ENCODE measurements at places on chromosomes 4 and X.

DNA sequence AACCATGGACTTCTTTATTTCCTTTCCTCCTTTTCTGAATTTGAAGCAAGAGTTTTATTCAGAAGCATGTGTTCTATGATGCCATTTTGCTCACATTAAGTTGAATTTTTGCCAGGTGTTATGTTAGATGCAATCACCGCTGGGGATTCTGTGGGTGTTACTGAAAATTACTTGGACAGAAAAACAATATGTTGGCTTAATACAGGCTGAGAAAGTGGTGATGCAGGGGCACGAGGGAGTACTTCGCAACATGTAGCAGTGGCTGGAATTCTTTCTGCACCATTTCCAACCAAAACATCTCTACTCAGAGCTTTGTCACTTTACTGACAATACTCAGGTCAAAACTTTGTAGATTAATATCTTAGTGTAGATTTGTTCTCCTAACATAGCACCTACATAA lies 109.2 kb upstream of the PCDH18 start:
- DNase-seq, result no peak
- no peaks in the 10 kb centered on the region for H3K4me1 ChIP-seq
- no peak overlapping the region for H3K4me3 ChIP-seq
- no peaks in the 10 kb centered on the region for H3K27me3 ChIP-seq
- no peak overlapping the region for H3K27ac ChIP-seq

- no peaks in the 10 kb centered on the region for H3K4me1 ChIP-seq
- DNase-seq, result no peak
- H3K36me3 ChIP-seq, result no peaks in the 10 kb centered on the region
- no peaks in the 10 kb centered on the region for H3K27me3 ChIP-seq
- no peak overlapping the region for H3K27ac ChIP-seq
- no peak overlapping the region for H3K4me3 ChIP-seq
Measured at GRCh38 chr4:116501954-116502353, 583.4 kb downstream of the TRAM1L1 start.

GRCh38 chrX:154019633-154020528 lies at the start of gene IRAK1:
IRAK1 (minus strand) TSS chrX:154019902; CDS start chrX:154019812, 90 bp downstream.
- no peaks in the 10 kb centered on the region for H3K27me3 ChIP-seq
- peak within 1 kb of the TSS; percentile 87 for H3K4me3 ChIP-seq
- H3K27ac ChIP-seq, result peak within 1 kb of the TSS; percentile 93
- peaks cover 31% of the 10 kb centered on the region for H3K36me3 ChIP-seq

DNA sequence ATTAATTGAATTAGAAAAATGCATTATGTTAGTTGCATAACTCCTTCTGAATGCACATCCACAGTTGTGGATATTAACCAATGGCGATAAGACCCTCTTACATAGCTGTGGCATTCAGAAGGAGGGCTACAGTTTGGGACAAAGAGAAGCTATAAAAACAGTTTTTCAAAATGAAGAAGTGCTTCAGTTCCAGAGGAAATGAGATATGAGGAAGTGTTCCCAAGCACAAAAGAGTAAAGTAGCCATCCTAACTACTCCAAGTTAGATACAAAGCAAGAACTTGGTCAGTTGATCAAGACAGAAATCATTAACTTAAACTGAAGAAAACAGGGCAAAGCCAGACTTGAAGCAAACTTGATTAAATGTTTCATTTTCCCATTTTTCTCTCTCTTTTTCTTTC lies 17.2 kb upstream of the ADGRL3 start:
- no peak for DNase-seq
- H3K27me3 ChIP-seq, result no peaks in the 10 kb centered on the region
- H3K36me3 ChIP-seq, result no peaks in the 10 kb centered on the region
- no peak overlapping the region for H3K4me3 ChIP-seq
- no peak overlapping the region for H3K27ac ChIP-seq
- H3K4me1 ChIP-seq, result no peaks in the 10 kb centered on the region

DNA sequence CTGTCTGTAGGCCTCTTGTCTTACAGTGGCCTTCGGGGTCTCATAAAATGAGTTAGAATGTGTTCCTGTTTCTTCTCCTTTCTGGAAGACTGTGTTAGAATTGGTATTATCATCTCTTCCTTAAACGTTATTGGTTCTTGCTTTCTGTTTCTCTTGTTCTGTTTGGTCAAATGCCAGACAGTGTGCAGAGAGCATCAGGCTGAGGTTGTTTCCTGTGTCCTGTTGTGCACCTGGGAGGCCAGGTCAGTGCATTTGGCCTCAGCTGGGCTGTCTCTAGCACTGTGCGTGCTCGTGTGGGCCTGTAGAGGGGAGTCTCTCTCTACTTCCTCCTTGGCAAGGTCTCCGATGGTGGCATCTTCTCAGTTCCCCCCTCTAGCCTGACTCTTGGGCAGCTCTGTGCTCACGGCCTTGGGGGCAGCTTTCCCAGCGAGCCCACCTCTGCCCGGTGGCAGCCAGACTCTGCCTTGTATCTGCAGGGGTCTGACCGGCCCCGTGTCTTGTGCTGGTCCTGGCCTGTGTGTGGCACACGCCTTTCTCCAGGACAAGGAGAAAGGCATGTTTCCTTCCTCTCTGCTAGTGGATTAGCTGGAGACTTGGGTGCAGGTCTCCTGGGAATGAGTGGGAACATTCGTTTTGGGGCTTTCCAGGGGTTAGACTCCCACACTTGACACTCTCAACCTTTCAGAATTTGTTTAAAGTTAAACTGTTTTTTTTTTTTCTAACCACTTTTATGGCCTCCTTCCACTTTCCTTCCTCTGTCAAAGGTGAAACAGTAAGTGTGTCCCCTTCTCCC lies 62.3 kb downstream of the FAM193A start:
- H3K27me3 ChIP-seq, result no peaks in the 10 kb centered on the region
- no peak overlapping the region for H3K4me3 ChIP-seq
- DNase-seq, result peak; percentile 32
- peaks cover 17% of the 10 kb centered on the region for H3K36me3 ChIP-seq
- peak overlapping the region; percentile 78 for H3K27ac ChIP-seq

Data from activated CD8-positive, alpha-beta T cell treated with anti-CD3 and anti-CD28 coated beads, Interleukin-2, amount 10 ng/mL, durations not matched to agents 7 days and 5 days (primary cell).